GM23248 (cell line): ENCODE measurements at places on chromosomes 4 and X. TPM values are rescaled to one million over a fixed set of nuclear protein-coding genes. Genes with fewer than 3 reads are reported as not detected.

Gene HELT
- not detected in 2 replicates for total RNA-seq

Gene CAPN6
- total RNA-seq: not detected in 2 replicates

Gene RNF175
- not detected in 2 replicates for total RNA-seq

GRCh38 chr4:99219479-99219878 lies 433 bp upstream of the ADH6 start:
- no peak for DNase-seq

- peak; percentile 53 for DNase-seq
Observed at GRCh38 chrX:17592117-17592516, 145.2 kb upstream of the SCML1 start.

Gene HERC6
- 0.51 and 1.1 TPM in 2 replicates for total RNA-seq

Gene DDX60
- 7.1 and 8.0 TPM in 2 replicates for total RNA-seq

DNA sequence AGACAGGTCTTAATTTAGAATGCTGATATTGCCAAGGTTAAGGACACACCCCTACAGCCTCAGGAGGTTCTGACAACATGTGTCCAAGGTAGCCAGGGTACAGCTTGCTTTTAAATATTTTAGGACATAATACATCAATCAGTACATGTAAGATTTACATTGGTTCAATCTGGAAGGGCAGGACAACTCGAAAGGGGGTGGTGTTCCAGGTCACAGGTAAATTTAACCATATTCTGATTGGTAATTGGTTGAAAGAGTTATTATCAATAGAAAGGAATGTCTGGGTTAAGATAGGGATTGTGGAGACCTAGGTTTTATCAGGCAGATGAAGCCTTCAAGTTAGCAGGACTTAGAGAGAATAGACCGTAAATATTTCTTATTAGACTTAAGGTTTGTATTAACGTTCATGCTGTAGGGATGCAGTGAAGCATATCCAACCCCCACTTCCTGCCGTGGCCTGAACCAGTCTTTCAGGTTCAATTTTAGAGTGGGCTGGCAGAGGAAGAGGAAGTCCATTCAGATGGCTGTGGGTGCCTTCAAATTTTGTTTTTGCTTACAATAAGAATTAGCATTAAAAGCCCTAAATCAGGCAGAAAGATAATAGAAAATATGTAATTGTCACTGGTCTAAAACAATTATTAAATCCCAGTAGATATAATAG lies 136.5 kb upstream of the GALNTL6 start:
- DNase-seq: no peak

Gene LNX1
- 9.4 and 10.9 TPM in 2 replicates for total RNA-seq

Gene SLIT2
- 23.0 and 24.9 TPM in 2 replicates for total RNA-seq

Gene GSX2
- total RNA-seq: not detected in 2 replicates

DNA sequence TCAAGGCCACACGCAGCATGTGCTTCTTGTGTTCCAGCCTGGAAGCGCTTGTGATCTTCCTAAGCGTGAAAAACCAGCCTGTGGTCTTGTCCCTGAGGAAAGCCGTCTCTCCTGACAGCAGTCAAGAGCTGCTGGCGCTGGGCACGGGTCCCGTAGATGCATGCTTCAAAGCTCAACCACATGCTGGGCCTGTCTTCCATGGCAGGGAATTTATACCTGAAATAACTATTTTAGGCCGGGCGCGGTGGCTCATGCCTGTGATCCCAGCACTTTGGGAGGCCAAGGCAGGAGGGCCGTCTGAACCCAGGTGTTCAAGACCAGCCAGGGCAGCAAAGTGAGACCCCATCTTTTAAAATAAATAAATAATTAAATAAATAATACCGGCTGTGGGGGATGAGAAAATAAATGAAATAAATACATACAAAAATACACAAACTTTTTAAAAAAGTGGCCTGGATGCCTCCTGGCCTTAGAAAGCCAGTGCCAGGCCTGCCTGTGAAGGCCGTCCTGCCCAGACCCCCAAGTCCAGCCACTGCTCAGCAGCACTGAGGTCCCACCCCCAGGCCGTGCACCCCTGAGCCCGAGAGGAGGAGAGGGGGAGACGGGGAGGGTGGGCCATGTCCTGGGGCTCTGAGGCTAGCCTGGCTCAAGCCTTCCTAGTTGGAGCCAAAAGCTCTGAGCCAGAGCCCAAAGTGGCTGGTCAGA lies 10.4 kb downstream of the LRPAP1 start:
- no peak for DNase-seq

Gene PWWP3B
- not detected in 2 replicates for total RNA-seq

Gene RRH
- total RNA-seq: 0.13 TPM in 1 of 2 replicates, not detected in the other

Gene PABPC1L2A
- not detected in 2 replicates for total RNA-seq

- DNase-seq: no peak
Observed at GRCh38 chr4:160129439-160129838, 1026.6 kb downstream of the RAPGEF2 start.

DNA sequence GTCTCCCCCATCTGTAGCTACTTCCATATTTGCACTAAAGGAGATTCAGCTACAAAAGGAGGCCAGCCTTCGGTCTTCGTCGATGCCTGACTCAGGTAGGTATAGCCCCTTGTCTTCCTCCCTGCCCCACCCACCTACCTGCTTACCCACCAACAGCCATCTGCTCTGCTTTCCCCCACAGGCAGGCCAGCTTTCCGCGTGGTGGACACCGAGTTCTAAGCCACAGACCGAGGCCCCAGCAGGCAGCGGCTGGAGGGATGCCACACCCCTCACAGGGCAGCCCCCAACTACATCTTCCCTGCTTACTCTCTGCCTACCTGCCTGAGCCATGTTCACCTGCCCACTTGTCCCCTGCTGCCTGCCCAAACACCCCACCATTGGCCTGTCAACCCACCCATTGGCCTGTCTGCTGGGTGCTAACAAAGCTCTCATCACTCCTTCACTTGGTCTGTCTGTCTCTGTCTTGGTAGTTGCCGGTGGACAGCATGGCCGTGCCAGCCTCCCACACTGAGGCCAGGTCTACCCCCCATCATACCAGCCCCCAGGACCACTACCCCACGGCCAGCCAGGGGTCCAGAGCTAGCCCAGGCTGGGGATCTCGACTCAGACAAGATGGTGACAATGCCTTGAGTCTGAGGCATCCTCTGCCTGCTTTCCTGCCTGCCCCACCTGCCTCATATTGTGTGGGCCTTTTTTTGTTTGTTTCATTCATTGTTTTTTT lies 4.1 kb upstream of the USP11 start:
- no peak for DNase-seq

- no peak for DNase-seq
Observed at GRCh38 chrX:72255445-72255844, 16.6 kb upstream of the ERCC6L start.

Gene BRS3
- not detected in 2 replicates for total RNA-seq

- DNase-seq: peak; percentile 35
Observed at GRCh38 chrX:54358424-54359211, 772 bp upstream of the WNK3 start.

DNA sequence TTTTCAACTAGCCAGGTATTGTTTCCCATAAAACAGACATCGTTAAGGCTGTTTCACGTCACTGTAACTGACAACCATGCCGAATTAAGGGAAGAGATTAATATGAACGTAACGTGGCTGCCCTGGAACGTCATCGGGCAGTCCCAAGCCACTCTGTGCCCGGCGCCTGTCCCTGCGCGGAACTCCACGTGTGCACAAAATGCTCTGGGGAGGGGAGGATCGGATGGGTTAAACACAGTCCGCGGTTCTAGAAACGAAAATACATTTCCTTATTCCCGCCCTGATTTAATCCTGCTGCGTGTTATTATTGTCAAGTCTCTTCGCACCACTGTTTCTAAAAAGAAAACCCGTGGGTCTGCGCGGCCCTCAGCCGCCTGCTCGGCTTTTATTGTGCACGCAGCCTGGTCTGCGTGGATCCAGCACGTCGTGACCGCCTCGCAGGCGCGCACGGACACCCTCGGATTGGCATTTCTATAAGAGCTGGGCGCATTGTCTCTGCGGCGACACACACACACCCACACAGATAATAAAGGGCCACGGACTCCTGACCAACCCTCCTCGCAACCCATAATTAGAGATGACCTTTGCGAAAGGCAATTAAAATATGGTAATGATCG lies 69.6 kb upstream of the BCOR start:
- peak; percentile 35 for DNase-seq

GRCh38 chrX:154315416-154315815 lies 19.8 kb downstream of the TKTL1 start:
- no peak for DNase-seq

DNA sequence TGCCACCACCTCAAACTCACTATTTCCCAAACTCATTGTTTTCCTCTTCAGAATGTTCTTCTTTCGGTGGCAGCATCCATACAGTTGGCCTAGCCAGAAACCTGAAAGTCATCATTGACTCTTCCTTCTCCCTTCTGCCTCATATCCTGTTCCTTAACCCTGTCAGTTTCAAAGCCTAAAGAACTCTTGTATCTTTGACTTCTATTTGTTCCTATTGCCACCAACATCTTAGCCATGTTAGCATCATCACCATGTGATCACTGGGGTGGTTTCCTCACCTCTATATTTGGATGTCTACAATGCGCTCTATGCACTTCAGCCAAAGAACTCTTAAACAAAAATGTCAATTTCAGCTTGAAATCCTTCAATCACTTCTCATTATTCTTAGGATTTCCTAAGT lies 29.0 kb downstream of the DDX60L start:
- peak; percentile 9 for DNase-seq

Gene ARMCX2
- total RNA-seq: 150 and 156 TPM in 2 replicates

DNA sequence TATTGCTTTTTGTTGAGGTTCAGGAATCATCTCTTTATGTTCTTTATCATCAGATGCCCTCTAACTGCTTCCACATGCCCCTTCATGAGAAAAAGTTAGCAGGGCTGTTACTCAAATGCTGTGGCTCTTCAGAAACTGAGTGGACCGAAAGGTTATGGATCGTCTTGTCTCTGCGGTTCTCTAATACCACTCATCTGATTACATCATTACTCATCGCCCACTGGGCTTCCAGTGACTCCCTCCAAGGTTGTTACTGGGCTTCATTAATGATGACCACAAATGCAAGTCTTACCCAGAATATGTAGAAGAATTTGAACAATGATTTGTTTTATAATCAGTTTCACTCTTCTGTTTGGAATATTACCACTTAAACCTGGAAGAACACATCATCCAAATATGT lies 67.7 kb downstream of the RWDD4 start:
- peak; percentile 61 for DNase-seq

Gene NXF2B
- not detected in 2 replicates for total RNA-seq

- no peak for DNase-seq
Observed at GRCh38 chr4:39657465-39657864, 18.8 kb upstream of the SMIM14 start.

GRCh38 chrX:110143454-110144210 lies 140.7 kb downstream of the TMEM164 start:
- DNase-seq: no peak

GRCh38 chr4:143185253-143186107 lies 763 bp downstream of the USP38 start:
- DNase-seq: peak; percentile 51

DNA sequence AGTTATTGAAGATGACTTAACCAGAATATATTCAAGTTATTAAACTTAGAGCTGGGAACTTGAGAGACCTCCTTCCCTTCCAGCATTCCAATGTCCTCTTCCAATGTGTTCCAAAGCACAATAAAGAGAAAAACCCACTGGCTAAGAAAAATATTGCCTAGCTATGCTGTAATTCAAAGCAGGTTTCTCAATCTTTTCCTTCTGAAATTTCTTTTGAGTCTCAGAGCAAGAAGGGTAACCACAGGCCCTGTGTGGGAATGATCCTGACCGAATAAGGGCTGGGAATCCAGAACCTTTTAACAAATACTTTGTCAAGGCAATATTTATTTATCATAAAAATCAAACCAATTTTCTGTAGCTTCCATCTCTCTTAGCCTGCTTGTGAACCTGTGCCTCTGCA lies 150.7 kb upstream of the SFRP2 start:
- no peak for DNase-seq

Gene MAGEB17
- not detected in 2 replicates for total RNA-seq

GRCh38 chr4:186144198-186144945 lies 39.9 kb downstream of the FAM149A start:
- DNase-seq: peak; percentile 69

GRCh38 chrX:33840176-33840575 lies 291.9 kb downstream of the FAM47A start:
- no peak for DNase-seq

Gene IL13RA1
- total RNA-seq: 51.2 and 55.8 TPM in 2 replicates

DNA sequence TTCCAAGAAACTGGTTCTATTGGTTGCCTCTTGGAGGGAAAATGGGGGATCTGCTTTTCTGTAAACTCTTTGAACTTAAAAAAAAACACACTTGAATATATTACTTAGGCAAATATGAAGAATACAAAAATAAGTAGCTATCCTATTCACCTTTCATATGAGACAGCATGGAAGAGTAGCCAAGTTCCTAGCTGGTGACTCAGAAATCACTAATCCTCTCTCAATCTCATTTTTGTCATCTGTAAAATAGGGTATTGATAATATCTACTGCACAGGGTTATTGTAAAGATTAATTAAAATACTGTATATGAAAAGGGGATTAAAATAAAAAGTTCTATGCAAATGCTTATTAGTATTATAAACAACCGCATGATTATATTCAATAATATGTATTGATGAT lies 12.7 kb downstream of the MGARP start:
- DNase-seq: peak; percentile 37

GRCh38 chrX:10648614-10649013 lies 28.2 kb upstream of the MID1 start:
- peak; percentile 69 for DNase-seq

DNA sequence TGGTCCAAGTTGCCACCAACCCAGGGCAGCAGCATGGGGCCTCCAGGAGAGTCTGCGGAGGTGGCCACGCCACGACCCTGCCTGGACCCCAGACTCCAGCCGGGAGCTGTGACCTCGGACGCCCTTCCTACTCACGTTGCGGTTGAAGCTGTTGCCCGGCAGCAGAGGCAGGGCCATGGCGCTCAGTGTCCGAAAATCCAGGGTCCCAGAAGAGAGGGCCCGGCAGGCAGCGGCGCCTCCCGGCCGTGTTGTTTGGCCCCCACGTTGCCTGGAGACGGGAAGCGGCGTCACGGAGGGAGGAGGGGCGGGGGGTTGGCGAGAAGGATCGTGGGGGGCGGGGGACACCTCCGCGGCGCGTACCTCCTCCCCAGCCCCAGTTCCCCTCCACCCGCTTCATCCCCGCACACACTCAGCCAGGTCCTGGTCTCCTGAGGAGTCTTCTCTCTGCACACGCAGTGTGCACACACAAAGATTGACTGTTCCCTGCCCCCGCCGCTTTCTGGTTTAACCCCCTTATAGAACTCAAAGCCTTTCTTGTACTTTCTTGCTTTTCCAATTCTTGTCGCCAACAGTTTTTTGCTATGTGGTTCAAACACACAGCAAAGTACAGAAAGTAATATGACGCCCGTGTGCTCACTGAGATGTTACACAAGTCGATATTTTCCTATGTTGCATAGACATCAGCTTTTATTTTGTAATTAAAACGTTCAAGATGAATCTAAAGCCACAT lies at the start of gene EFHC2:
Gene EFHC2 (minus strand): TSS at position 261 of the 730 bp plus-strand sequence. CDS start 84 bp downstream, at position 177.
- peak; percentile 68 for DNase-seq

Gene COL25A1
- 0.13 TPM in 1 of 2 replicates, not detected in the other for total RNA-seq

Gene FHDC1
- 0.22 and 0.25 TPM in 2 replicates for total RNA-seq
